ENCODE measurements at places on chromosomes 4 and X. TPM values are rescaled to one million over a fixed set of nuclear protein-coding genes. Genes with fewer than 3 reads are reported as not detected.

Gene RGN
- total RNA-seq: not detected

DNA sequence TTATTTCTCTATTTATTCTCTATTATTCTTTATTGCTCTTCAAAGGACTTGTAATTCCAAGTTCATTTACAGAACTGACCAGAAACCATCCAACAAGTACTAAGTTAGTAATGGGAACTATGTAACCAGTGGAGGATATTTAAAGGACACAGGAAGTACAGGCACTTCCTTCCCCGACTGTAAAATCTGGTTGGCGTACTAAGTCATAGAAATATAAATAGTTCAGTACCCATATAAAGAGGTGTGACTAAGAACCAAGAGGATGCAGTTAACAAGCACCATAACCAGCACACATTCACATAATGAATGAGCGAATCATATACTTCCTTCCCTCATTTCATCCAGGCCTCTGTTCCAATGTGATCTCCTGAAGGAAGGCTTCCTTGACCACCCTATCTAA, 3.6 kb upstream of the EIF4E start:
- no peak for DNase-seq

DNA sequence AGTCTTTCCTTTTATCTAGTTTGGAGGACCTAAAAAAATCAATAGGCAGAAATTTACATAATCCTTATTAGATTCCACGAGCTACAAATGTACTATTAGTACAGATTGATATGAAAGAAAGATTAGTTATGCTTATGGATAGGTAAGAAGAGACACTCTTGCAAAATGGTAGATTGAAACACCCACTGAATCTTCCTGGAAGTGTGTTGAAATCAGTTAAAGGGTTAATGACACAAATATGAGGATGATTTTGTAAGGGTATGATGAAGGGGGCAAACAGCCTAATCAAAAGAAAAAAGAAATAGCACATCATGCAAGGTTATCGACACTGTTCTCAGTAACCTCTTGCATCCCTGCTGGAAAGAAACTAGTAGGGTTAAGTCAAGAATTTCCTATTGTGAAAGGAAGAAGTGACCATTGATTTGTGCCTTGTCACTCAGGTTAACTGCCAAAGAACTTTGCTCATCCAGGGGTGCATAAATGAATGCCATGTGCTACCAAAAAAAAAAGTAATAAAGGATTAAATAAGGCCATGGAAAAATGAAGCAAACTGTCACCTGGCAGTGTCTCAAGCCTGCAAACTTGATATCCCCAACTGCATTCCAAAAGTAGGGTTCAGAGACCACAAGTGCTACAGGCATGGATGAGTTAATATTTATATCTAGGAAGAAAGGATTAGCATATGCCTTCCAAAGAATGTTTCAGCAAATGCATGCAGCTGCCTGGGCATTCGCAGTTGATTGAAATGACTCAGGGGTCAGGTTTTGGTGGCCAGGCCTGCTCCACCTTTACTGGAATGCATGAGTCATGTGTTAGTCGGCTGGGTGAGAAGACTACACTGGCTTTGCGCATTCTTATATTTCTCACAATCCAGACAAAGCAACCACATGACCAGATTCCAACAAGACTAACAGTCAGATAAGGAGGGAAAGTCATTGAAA, 78.3 kb upstream of the ATXN3L start:
- DNase-seq: peak; percentile 96

GRCh38 chr4:53192496-53192895, 173.4 kb downstream of the SCFD2 start:
- DNase-seq: no peak

- no peak for DNase-seq
Measured at GRCh38 chr4:89142691-89143669, 31.6 kb downstream of the TIGD2 start.

GRCh38 chr4:77881460-77882295, 19.0 kb downstream of the MRPL1 start:
- peak; percentile 25 for DNase-seq

- DNase-seq: no peak
Measured at GRCh38 chr4:105989485-105990242, 94.4 kb downstream of the NPNT start.

- DNase-seq: no peak
Measured at GRCh38 chrX:8204943-8205342, 33.9 kb upstream of the VCX2 start.

DNA sequence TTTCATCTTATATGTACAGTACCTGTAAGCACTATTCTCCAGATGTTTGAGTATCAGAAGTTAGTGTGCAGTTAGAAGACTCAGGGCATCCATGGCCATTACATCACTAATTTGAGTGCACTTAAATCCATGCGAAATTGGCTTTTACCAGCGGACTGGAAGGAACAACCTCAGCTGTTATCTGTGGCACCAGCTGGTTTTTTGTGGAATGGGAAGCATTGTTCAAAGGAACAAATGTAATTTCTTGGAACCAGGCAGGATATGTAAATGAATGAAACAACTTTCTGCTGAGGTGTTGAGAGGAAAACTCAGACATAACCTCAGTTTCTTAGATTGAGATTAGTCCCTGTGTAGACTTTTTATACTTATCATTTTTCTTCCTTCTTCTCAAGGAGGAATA, 60.2 kb downstream of the PDGFRA start:
- no peak for DNase-seq

DNA sequence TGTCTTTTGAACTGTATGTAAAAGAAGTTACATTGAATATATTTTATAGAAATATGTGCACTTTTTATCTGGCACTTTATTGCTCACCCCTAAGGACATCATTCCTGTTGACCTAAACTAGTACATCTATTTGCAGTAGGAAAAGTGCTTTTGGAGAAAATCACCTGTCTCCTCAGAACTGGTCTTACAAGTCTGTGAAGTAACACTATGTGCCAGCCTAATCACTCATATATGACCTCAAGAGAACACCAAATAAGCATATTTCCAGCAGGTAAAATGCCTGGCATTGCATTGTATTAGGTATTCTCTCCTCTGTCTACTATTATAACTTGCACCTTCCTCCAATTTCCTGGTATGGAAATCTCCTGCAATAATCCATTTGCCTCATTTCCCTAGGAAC, 4.0 kb upstream of the GASK1B start:
- no peak for DNase-seq

DNA sequence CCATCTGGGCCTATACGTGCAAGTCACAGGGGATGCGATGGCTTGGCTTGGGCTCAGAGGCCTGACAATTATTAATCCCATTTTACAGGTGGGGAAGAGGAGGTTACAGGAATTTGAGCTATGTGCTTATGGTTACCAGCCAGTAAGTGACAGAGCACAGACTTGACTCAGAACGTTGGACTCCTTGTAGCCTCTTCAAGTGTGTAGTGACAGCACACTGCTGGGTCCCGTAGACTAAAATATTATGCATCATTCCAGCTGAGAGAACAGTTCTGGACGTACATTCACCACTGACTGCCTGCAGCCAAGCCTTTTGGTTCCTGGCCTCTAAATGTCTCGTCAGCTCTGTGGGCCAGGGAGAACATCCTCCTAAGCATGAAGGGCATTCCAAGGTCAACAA, 314.5 kb downstream of the GPAT3 start:
- peak; percentile 82 for DNase-seq

DNA sequence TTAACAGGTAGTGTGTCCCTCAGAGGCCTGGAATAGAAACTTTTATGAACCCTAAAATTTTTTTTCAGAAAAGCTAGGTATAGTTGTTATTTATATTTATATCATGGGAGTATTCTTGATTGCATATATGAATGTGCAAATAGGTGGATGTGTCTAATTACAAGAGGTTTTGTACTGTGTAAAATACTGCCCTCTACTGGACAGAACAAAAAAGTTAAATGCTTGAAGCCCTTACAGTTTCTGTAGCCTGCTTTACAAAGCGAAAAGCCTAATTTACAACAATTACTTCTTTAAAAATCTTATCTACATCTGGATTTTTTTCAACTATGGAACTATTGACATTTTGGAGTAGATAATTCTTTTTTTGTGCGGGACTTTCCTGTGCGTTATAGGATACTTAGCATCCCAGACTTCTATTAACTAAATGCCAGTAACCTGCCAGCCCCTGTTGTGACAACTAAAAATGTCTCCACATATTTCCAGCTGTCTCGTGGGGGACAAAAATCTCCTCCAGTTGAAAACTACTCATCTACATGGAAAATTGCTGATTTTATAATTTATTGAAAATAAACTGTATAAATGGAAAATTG, 35.1 kb downstream of the ENPEP start:
- peak; percentile 39 for DNase-seq

DNA sequence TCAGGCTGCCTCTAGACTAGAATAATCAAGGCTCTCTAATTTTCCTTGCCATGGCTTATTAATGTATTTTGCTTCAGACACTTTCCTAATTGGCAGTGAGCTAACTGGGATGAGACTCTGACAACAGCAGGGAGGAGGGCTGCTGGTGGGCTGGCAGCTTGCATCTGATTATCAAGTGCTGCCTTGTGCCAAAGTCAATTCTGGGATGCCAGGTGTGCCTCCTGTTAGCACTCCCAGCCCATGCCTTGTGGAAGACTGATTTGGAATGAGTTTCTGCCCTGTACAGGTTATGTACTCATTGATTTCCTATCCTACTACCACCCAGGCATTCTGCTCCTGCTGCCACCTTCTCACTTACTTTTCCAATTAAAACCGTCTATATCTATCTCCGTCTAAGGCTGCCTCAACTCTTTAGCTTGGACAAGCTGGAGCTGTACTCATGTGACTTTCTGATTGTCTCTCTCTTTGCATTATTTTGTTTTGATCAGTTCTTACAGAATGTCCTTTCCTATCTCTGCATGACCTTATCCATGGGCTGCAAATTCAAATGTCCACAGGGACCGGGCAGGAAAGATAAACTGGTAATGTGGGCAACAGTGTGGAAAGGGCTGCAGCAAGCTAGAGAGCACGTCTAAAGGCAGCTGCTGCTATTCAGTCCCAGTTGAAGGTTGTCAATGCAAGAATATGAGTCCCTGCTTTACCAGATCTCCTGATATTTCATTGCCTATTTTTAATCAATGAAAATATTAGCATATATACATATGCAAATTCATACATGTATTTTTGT, 112.6 kb downstream of the GABRA2 start:
- DNase-seq: no peak

GRCh38 chrX:39492497-39493162, 605.1 kb downstream of the BCOR start:
- DNase-seq: no peak

- DNase-seq: no peak
Measured at GRCh38 chrX:3136161-3136961, 95.1 kb downstream of the ARSF start.

GRCh38 chrX:153400146-153401132, 711 bp downstream of the PNMA6E start:
- no peak for DNase-seq

GRCh38 chr4:100569196-100569595, 51.4 kb upstream of the EMCN start:
- DNase-seq: no peak

DNA sequence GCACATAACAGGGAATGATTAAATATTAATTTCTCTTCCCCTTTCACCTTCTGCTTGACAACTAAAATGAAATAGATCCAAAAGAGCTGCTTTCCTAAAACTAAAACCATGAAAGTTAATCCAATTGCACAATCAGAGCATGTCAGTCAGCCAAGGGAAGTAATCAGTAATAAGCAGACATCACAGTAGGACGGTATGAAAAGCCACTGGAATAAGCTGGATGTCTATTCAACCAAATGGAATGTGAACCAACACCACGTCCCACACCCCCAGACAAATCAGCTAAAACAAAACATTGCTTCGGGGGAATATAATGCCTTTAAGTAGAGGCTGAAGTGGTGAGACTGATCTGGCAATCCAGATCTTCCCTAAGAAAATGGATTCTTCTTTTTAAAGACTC, 859.4 kb upstream of the FTHL17 start:
- peak; percentile 24 for DNase-seq

Gene BRS3
- not detected for total RNA-seq

Gene CT45A7
- not detected for total RNA-seq

GRCh38 chr4:7007142-7007907, 35.8 kb upstream of the TADA2B start:
- DNase-seq: no peak

- DNase-seq: peak; percentile 2
Measured at GRCh38 chrX:63673896-63674295, 111.1 kb downstream of the ARHGEF9 start.

DNA sequence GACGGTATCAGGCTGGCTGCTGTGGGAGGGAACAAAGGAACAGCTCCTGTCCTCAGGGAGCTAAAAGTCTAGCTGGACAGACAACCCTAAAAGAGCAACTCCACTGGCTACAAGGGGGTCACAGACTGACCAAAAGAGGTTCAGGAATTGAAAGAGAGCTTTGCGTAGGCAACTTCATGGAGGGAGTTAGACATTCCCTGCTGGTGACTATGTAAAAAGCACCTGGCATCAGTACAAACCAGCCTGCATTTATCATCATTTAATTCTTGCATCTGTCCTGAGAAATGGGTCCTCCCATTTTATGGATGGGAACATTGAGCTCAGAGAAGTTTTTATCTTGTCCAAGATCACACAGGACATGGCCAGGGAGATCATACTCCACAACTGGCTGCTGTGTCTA, 1.4 kb upstream of the LGI2 start:
- DNase-seq: no peak

DNA sequence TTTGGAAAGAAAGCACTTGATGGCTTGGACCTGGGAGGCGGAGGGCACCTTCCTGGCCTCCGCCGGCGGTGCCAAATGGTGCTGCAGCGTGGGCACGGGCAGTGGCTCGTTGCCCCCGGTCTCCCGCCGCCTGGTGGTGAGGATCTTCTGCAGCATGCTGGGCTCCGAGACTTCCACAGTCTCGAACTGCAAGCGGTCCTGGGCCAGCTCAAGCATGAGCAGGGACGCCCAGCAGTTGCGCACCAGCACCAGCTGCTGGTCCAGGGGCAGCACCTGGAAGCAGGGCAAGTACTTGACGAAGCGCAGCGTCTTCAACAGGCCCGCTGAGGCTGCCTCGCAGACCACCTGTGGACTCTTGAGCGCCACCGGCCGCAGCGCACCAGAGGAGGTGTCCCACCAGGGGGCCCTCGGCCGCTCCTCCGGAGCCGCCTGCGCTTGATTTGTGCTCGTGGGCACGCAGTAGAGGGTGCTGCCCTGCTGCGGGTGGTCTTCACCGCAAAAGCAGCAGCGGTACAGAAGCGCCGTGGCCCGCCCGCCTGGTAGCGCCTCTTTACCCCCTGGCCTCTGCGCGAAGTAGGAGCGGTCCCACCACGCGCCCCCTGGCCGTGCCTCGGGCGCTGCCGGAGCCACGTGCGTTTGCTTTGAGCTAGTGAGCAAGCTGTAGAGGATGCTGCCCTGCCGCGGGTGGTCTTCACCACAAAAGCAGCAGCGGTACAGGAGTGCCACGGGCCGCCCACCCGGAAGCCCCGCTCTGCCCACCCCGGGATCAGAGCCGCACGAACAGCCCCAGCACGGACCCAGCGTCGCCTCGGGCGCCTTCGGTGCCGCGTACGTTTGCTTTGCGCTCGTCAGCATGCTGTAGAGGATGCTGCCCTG, 689 bp downstream of the NR0B1 start:
- DNase-seq: peak; percentile 72

Gene SPANXA2
- not detected for total RNA-seq

GRCh38 chr4:70895811-70896491, 6.2 kb upstream of the MOB1B start:
- DNase-seq: peak; percentile 40

All from Caki2 (cell line).